ENCODE measurements at places on chromosomes 5 and 9. TPM values are rescaled to one million over a fixed set of nuclear protein-coding genes. Genes with fewer than 3 reads are reported as not detected.

The PCDHGC3 gene
- 50.8 TPM for total RNA-seq

The FBN2 gene
- 8.8 TPM for total RNA-seq

The C1QTNF2 gene
- 2.2 TPM for total RNA-seq

The BRINP1 gene
- not detected for total RNA-seq

The MAN1B1 gene
- total RNA-seq, result 38.6 TPM

The FAM151B gene
- 2.4 TPM for total RNA-seq

The SPINK7 gene
- total RNA-seq, result not detected

The ARHGEF28 gene
- 1.7 TPM for total RNA-seq

The NMRK1 gene
- total RNA-seq, result 5.8 TPM

The FOXD1 gene
- 5.4 TPM for total RNA-seq

The TAF11L6 gene
- total RNA-seq, result not detected

The CCNH gene
- total RNA-seq, result 86.6 TPM

The DBH gene
- not detected for total RNA-seq

GRCh38 chr5:135119481-135119880 lies 85.5 kb upstream of the PITX1 start:
- DNase-seq, result no peak

DNA sequence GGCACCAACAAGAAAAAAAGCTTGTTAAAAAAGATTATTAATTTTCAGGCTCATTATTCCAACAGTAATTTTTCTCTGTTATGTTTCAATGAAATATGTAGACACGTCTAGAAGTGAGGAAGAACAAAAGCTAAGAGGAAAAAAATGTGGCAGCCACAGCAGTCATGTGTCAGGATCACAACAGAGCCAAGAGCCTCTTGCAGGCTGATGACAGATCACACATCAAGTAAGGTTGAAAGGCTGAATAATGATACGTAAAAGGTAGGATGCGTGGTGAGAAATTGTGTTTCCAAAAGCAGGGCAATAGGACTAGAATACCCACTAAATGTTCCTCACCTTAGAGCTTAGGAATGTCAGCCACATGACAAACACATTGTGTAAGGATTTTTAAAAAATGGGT lies 124.8 kb downstream of the HTR1A start:
- no peak for DNase-seq

DNA sequence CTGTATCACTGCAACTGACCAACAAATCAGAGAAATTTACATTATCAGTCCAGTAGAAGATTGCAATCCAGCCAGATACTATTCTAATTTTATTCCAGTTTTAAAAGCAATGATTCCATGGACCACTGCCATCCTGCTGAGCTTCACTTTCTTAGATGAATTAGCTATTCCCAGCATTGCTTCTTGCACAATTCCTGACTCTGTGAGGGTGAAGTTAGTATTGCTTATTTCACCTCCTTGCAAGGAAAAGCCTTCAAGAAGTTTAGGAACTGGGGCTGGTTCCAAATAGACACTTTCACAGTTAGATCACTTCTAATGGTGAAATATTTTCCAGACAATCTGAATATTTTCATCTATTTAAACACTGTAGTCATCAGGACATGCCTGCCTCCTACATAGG lies 338.6 kb upstream of the TNC start:
- DNase-seq, result no peak

DNA sequence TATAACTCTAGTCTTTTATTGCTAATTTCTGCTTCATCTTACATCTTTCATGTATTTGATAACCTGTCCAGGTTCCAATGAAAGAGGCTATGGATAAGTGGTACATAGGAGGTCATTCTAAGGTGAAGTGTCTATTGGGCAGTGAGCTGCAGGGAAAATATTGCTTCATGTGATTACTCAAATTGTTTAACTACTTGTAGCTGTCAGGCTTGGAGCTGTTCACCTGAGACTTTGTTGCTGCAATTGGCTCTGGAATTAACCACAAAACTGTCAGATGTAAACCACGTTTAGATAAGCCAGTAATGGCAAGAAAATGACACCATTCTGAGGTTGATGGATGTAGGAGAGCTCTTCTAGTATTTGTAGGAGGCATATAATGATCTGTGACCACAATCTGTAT lies 26.0 kb downstream of the ADAMTSL1 start:
- no peak for DNase-seq

- DNase-seq, result no peak
Observed at GRCh38 chr9:123821619-123822018, 108.3 kb downstream of the DENND1A start.

- no peak for DNase-seq
Observed at GRCh38 chr5:172950176-172950965, 8.9 kb upstream of the RPL26L1 start.

GRCh38 chr5:42309865-42310264 lies 113.4 kb upstream of the GHR start:
- no peak for DNase-seq

GRCh38 chr9:128558431-128559310 lies 6.3 kb downstream of the SPTAN1 start:
- peak; percentile 88 for DNase-seq

DNA sequence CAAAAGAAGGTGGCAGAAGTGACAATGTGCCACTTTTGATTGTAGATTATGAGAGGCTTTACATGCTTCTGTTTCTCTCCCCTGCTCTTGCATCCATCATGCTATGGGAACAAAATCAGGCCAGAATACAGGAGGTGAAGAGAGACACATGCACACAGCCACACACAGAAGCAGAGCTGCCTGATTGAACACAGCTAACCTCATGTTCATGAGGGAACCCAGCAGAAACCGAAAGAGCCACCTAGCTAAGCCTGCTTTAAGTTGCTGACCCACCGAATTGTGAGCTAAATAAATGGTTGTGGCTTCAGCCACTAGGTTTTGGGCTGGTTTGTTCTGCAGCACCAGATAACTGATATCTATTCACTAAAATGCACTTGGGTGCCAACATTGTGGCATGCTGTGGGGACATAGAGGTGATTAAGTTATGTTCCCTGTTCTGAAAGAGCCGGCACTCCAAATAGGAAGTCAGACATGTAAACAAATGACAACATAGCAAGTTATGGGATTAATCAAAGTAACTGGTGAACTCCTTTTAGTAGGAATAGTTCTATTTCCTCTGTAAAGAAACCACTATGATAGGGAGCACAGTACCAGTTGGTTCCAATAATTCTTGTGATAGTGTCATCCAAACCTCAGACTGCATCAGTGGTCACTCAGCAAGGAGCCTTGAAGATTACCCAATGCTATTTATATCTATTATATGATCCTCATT lies 93.6 kb upstream of the TNC start:
- DNase-seq, result peak; percentile 69

- no peak for DNase-seq
Observed at GRCh38 chr9:112760821-112761220, 10.3 kb downstream of the SNX30 start.

- DNase-seq, result no peak
Observed at GRCh38 chr9:93252116-93252780, 68.3 kb downstream of the WNK2 start.

GRCh38 chr5:130624805-130625204 lies 540.3 kb downstream of the HINT1 start:
- DNase-seq, result no peak

DNA sequence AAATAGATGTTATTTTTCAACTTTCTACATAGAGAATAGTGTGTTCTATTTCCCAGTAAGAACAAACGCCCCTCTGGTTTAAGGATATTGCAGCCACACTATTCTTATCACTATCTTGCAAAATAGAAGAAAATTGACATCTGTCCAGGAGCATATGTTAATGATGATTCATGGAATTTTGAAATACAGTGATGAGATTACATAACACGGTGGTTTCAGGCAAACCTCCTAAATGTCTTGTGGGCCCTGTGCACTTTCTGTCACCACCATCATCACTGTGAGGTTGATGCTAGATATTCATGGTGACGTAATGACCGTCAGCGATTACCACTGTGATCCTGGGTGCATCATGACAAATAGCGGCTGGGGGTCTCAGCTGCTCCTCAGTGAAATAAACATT lies 48.1 kb downstream of the CFAP90 start:
- peak; percentile 13 for DNase-seq

GRCh38 chr9:21989440-21990189 lies 4.6 kb downstream of the CDKN2A start:
- DNase-seq, result no peak

GRCh38 chr5:168295574-168296201 lies 4.2 kb downstream of the WWC1 start:
- DNase-seq, result peak; percentile 56

DNA sequence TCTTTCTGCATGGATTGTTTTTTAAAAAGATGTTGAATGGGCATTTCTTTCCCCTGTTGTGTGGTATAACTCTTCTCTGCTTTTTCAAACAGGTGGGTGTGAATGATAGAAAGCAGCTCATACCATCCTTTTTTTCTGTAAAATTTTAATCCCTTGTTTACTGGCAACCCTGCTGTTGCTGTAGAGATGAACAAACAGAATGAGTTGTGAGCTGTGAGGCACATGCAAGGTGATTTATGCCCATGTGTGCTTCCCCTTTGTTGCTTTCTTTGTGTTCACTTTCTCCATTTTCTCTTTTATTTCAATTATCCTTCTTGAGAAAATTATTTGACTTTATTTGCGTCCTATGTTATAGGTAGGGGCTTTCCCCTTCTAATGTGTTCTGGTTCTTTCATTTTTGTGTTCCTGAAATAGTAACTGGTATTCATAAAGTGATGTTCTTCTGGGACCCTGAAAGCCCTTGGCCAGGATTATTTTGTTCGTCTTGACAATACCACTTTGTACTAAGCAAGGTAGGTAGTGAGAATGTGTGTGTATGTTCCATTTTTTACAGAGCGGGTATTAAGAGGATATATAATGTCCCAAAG lies 79.9 kb downstream of the AOPEP start:
- DNase-seq, result peak; percentile 40

DNA sequence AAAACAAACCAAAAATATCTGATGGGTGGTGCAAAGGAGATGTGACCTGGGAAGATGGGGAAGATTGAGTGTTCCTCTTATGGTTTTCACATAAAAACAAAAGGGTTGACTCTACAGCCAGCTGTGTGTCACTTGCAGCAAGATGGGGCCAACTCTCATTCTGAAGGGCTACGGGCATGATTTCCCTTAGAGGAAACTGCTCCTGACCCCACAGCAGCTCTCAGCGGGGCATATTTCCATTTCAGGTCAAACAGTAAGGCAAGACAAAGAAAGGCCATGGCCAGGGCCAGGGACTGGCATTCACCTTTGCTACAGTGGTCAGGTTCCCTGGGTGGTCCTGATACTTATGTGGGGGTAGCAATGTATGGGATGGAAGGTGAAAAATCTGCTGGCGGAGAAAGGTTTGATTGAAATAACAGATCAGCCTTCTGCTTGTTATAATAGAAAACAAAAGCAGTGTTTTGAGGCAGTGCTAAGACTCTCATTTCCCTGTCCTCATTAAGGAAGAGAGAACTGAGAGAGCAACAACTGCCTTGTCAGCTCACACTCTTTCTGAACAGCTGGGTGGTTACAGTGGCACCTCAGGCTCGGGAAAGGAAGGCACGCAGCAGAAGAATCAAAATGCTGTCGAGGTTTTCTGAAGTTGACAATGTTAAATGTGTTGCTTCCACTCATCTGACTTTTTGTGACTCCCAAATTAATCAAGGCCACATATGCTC lies 120.7 kb upstream of the PCA3 start:
- DNase-seq, result no peak

DNA sequence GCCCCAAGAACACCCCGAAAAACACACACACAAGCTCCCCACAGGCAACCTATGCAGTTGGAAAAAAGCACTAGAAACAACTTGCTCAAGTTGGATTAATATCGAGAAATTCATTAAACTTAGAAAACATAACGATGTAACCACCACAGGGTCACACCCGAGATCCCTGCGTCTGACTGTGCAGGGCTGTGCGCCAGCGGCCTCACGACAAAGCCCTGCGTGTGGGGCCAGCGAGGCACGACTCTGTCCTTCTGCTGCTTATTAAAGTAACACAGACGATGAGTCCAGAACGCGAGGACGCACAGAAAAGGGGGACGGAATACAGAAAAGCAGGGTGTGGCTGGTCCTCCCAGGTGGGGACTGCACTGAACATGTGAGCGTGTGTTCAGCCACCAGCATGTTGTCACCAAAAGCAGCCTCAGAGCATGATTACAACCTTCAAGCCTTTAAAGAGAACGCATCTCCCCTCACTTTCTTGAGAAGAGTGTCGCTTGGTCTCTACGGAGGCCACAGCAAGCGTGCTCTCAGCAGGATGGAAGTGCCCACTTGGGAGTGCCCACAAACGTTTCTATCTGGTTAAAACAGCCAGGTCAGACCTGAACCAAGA lies 14.4 kb downstream of the SLC12A7 start:
- DNase-seq, result no peak

GRCh38 chr9:85898332-85898731 lies 42.6 kb upstream of the NAA35 start:
- DNase-seq, result no peak

GRCh38 chr5:149166591-149167100 lies 25.4 kb downstream of the ABLIM3 start:
- no peak for DNase-seq

- no peak for DNase-seq
Observed at GRCh38 chr9:120362446-120362845, 217.5 kb downstream of the CDK5RAP2 start.

DNA sequence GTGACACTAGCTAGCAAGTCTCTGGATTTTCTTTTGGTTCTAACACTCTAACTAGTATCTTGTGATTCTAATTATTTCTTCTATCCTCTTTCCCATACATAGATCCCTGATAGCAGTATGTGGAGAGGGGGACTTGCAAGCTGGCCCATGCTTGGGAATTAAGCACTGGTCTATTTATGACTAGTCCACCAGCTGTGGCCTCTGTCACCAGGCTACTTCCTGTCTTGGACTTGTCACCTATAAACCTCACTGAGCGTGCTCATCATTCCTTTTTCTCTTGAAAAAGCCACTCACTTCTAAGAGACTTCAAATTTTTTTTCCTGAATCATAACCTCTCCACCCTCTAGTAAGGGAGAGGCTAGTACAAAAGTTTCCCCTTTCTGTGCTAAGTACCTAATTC lies 32.3 kb upstream of the MAMDC2 start:
- no peak for DNase-seq

- no peak for DNase-seq
Observed at GRCh38 chr5:32027093-32027716, 146.9 kb downstream of the GOLPH3 start.

- no peak for DNase-seq
Observed at GRCh38 chr5:89105836-89106235, 222.9 kb upstream of the MEF2C start.
